ENCODE measurements at places on chromosomes 16 and 17.

GRCh38 chr16:17294856-17295255 lies 175.9 kb downstream of the XYLT1 start:
- no peak for DNase-seq

GRCh38 chr17:17857496-17857895 lies 20.7 kb upstream of the SREBF1 start:
- no peak for DNase-seq

- no peak for DNase-seq
These were observed 15.9 kb upstream of the MEIOB start for GRCh38 chr16:1887711-1888354.

DNA sequence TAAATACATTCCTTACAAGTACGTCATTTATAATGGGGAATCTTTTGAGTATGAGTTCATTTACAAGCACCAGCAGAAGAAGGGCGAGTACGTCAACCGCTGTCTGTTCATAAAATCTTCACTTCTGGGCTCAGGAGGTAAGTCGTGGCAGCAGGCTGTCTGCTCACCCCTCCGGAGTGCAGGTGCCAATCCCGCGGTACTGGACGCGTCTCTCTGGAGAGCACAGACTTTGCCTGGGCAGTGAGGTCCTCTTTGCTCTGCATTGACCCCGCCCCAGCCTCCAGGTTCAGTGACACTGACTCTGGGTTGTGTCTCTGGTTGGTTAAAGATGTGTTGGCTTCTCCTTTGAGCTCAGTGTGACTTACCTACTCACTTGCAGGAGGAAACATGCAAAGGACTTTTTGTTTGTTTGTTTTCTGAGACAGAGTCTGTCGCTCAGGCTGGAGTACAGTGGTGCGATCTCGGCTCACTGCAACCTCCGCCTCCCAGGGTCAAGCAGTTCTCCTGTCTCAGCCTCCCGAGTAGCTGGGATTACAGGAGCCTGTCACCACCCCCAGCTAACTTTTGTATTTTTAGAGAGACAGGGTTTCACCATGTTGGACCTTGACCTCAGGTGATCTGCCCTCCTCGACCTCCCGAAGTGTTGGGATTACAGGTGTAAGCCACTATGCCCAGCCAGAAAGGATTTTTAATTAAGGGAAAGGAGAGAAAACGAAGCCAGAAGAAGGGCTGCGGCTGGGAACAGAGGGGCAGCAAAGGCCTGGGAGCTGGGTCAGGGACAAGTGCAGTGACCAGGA lies 31.2 kb downstream of the RNF213 start:
- DNase-seq, result no peak

GRCh38 chr17:22270381-22270780 lies 578.1 kb downstream of the KCNJ18 start:
- DNase-seq, result no peak

DNA sequence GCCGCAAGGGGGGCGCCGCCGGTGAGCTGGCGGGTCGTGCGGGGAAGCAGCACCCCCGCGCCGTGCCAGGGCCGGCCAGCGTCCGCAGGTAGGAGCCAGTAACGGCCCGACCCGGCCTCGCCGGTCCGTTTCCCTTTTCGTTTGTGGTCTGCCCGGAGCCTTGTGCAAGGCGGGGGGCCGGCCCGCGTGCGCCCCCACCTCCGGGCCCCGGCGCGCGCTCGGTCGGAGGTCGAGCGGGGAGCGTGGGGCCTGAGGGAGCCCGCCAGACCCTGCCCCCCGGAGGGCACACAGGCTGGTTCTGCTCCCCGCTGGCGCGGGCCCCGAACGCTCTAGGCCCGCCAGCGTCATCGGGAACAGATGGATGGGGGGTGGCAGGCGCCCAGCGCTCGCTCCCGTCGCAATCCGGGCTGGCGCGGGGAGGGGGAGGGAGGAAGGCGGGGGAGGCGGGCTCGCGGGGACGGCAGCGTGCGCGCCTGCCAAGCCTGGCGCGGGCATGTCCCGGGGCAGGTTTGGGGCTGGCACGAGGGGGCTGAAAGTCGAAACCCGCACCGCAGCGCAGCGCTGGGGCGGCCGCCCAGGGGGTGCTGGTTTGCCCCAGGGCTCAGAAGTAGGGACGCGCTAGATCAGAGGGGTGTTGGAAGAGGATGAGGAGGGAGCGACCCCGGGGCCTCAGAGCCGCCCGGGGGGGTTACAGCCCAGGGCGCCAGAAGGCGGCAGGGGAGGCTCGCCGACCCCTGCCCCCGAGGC lies 1.5 kb upstream of the GSE1 start:
- DNase-seq, result no peak

GRCh38 chr16:7419441-7419840 lies 86.8 kb downstream of the RBFOX1 start:
- no peak for DNase-seq

DNA sequence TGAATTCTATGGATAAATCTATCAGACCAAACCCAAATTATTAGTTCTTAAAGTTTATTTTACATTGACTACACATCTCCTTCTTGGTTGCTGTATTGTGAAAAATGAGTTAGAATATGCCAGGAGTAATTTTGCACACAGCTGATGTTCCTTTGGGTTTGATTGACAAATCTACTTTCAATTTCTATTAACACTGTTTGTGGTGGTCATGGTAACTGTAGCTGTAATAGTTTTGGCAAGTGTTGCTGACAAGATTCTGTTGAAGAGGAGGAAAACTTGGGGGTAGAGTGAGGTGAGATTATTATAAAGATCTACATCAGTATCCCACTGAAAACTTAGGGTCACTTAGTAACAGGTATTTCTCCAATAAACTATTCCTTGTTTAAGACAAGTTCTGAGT lies 30.3 kb downstream of the MRTFB start:
- DNase-seq, result no peak

GRCh38 chr16:87216841-87217275 lies 100.3 kb downstream of the C16orf95 start:
- DNase-seq, result no peak

GRCh38 chr17:78133971-78134898 lies 3.7 kb downstream of the TMC8 start:
- no peak for DNase-seq

DNA sequence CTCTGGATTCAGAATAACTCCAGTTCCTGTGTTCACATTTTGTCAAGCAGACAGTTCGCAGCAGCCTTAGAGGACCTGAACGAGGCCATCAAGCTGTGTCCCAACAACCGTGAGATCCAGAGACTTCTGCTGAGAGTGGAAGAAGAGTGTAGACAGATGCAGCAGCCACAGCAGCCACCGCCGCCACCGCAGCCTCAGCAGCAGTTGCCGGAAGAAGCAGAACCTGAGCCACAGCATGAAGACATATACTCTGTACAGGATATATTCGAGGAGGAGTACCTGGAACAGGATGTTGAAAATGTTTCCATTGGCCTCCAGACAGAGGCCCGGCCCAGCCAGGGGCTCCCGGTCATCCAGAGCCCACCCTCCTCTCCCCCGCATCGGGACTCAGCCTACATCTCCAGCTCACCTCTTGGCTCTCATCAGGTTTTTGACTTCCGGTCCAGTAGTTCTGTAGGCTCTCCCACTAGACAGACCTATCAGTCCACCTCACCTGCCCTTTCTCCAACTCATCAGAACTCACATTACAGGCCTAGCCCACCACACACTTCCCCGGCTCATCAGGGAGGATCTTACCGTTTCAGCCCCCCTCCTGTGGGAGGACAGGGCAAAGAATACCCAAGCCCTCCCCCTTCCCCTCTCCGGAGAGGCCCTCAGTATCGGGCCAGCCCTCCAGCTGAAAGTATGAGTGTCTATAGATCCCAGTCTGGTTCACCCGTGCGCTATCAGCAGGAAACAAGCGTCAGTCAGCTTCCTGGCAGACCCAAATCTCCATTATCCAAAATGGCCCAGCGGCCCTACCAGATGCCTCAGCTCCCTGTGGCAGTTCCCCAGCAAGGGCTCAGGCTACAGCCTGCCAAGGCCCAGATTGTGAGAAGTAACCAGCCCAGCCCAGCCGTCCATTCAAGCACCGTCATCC lies 25.9 kb downstream of the CYB561 start:
- no peak for DNase-seq

DNA sequence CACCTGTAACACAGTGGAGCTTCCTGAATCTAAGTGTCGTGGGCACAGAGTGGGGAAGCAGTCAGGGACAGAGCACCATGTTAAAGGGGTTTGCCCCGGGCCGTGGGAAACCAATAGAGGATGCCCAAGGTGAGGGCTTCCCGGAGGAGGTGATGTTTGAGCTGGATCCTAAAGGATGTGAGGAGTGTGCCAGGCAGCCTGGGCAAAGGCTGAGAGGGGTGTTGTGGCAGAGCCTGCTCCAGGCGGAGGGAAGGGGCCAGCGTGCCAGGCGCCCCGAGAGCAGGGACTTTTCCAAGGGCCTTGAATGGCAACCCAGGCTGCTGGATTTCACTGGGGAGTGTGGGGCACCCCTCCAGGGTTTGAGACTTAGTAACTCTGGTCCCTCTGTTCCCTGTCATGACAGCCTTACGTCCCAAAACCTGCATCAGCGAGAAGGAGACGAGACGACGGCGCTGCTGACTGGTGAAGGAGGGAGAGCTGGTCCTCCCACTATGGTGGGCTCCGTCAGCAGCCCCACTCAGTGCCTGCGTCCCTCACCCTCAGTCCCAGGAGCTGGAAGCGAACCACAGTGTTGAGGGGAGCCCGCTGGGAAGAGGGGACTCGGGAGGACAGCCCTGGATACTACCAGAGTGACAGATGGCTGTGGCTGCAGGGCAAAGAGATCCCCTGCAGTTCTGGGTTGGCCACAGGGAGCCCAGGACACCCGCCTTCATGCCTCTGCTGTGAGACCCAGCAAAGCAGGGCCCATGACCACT lies 228.4 kb downstream of the KATNIP start:
- no peak for DNase-seq

DNA sequence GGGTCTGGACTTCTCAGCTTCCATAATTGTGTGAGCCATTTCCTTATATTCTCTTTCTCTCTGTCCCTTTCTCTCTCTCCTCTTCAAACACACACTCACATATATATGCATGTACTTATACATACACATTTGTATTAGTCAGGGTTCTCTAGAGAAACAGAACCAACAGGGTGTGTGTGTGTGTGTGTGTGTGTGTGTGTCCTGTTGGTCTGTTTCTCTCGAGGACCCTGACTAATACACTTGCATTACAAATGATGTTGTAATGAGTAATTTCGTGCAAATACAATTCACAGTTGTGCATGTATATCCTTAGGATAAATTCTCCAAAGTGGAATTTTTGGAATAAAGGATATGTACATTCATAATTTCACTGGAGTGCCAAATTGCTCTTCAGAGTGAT lies 115.3 kb downstream of the NPIPB5 start:
- DNase-seq, result no peak

- DNase-seq, result no peak
These were observed 97.5 kb downstream of the CYLD start for GRCh38 chr16:50839356-50839755.

- DNase-seq, result no peak
These were observed 39.4 kb upstream of the ZNF469 start for GRCh38 chr16:88343271-88343791.

GRCh38 chr17:19626079-19626478 lies 22.5 kb upstream of the ALDH3A2 start:
- no peak for DNase-seq

- DNase-seq, result no peak
These were observed 212.7 kb upstream of the PMFBP1 start for GRCh38 chr16:72384651-72385050.

DNA sequence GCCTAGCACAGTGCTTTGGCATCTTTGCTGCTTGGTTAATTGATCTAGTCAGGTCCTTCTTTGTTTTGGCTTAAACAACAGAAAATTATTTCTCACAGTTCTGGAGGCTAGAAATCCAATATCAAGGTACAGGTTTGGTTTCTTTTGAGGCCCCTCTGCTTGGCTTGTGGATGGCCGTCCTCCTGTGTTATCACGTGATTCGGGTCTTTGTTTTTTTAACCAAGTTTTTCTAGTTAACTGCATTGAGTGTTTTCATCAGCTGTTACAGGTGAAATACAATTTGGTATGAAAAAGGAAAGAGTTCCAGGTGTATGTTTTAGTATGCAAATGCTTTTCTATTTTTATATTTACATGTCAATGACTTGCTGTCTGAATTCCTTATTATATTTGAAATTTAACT lies 2.8 kb downstream of the NLK start:
- no peak for DNase-seq

- no peak for DNase-seq
These were observed 1.8 kb downstream of the CD300C start for GRCh38 chr17:74543891-74544760.

GRCh38 chr17:75114552-75115314 lies 5.0 kb downstream of the ARMC7 start:
- DNase-seq, result no peak

GRCh38 chr16:97822-98221 lies 19.8 kb downstream of the MPG start:
- no peak for DNase-seq

DNA sequence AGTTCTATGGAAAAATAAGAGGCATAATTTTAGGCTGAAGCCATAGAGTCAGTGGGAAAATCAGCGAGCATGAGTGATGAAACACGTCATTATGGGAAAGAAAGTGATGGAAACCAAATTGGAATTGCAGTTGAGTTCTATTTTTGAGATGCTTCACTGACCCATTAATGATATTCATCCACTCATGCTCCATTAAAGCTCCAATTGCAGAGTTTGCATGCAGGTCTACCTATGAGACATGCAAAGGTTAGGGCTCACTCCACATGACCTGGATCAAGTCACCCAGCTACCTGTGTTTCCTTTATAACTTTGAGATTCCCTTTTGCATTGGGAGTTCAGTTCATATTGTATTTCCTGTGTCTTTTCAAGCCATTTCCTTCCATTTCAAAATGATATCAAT lies 8.0 kb upstream of the KRTAP2-4 start:
- DNase-seq, result no peak

- no peak for DNase-seq
These were observed 149.0 kb upstream of the RBL2 start for GRCh38 chr16:53285236-53285635.

DNA sequence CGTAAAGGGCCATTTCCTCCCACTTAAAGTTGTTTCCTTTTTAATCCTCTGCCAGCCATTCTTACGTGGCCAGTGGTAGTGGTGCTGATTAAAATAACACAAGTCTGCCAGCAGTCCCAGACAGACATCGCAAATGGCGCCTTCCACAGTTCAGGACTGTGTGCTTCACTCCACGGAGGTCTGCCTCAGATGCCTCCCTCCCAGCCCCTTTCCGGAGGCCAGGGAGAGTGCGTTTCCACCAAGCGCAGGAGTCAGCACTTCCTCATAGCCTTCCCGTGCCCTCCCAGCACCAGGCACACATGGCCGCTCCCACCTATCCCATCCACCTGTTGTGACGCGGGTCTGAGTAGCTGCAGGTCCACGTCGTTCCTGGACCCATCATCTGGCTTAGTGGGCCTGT lies 205.6 kb downstream of the RPTOR start:
- no peak for DNase-seq

GRCh38 chr16:3881499-3881990 lies 1.0 kb upstream of the CREBBP start:
- no peak for DNase-seq

- DNase-seq, result no peak
These were observed 18.4 kb downstream of the NPIPA1 start for GRCh38 chr16:14955546-14956231.

DNA sequence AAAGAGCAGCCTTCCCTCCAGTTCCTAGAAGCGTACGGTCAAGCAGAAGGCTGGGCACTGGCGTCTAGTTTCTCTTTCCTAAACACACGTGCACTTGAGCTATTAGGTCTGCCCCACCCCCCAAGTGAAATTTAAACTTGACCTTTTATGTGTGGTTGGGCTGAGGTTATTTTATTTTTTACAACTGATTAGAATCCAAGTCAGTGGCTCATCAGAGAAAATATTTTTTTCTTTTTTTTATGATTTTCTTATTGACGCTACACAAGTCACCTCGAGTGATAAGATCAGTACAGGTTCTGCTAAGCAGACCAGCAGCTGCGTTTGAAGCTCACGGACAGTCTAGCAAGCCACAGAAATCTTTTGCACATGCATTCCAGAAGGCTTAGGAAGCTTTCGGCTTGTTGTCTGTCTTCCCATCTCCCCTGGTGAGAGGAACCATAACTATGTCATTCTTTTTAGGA lies 95.1 kb downstream of the ZFHX3 start:
- peak; percentile 57 for DNase-seq

Data from BJ (cell line).